ENCODE measurements at places on chromosomes 2 and 18.

GRCh38 chr18:67219821-67220220 lies 296.7 kb downstream of the DSEL start:
- no peak for DNase-seq

DNA sequence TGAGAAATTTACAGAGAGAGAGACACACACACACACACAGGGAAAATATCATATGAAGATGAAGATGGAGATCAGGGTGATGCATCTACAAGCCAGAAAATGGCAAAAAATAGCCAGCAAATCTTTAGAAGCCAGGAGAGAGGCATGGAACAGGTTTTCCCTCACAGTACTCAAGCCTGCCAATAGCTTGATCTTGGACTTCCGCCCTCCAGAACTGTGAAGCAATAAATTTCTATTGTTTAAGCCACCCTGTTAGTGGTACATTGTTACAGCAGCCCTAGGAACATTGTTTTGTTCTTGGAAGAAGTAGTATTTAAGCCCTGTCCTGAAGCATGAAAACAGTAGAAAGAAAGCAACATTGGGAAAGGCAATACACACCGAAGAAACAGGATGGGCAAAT lies 292.0 kb upstream of the LRP1B start:
- DNase-seq, result no peak

DNA sequence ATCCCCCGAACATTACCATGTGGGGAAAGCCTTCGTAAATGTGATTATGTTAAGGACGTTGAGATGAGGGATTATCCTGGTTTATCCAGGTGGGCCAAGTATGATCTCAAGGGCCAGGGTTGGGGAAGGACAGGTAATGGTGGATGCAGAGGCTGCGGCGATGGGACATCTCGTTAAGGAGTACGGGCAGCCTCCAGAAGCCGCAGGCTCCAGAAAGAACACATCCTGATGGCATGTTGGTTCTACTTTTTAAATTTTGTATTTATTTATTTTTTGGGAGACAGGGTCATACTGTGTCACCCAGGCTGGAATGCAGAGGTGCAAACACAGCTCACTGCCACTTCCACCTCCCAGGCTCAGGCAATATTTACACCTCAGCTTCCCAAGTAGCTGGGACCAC lies 86.2 kb upstream of the RAB6C start:
- DNase-seq, result no peak

- DNase-seq, result peak; percentile 16
Measured at GRCh38 chr2:98664323-98664722, 55.9 kb downstream of the UNC50 start.

- peak; percentile 17 for DNase-seq
Measured at GRCh38 chr2:100057901-100058261, 84.5 kb downstream of the AFF3 start.

- DNase-seq, result no peak
Measured at GRCh38 chr2:44642123-44642857, 280.5 kb downstream of the CAMKMT start.

DNA sequence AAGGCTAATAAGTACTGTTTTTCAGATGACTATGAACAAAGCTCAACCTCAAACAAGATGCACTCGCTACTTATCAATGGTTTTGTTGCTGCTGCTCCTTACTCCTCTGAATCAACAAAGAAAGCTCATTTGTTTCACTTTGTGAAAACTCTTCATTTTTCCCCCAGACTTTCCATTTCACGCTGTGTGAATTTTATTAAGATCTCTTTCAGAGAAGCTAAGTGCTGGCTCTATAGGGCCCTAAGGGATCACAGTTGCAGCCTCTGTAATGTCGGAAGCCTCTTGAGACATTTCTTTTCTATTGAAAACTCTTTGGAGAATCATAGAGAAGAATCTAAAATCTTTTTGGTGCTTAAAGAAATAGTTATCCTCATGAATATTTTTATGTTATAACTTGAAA lies 209.8 kb downstream of the CD226 start:
- DNase-seq, result no peak

GRCh38 chr2:20353241-20353992 lies 2.8 kb upstream of the PUM2 start:
- DNase-seq, result no peak

DNA sequence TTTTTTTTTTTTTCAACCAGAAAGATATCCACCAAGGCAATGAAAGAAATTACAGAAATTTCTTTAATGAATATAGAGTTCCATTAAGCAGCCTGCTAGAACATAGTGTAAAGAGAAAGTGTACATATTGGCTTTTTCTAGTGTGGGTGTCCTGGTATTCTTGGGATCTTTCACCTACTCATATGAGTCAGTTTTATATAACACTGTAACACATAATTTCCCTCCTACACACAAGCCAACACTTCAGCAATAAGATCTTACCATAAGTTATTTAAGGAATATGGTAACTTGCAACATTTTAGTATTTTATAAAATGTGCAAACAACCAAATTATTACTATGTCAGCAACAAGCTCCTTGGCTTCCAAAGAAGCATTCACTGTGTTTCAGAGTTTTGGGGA lies 59.9 kb downstream of the ZRANB3 start:
- DNase-seq, result no peak

DNA sequence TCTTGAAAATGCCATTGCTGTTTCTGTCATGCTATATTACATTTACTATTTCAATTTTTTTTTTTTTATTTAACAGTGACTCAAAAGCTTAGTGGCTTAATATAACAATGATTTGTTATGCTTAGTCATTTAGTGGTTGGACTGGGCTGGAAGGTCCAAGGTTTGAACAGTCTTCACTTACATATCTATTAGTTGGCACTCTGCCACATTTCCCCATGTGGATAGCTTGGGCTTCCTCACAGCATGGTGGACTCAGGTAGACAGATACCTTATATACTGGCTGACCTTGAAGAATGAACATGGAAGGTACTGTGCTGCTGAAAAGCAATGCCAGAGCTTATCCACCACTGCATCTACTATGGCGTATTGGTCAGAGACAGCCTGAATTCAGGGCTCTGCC lies 909.5 kb upstream of the SOX11 start:
- no peak for DNase-seq

- peak; percentile 89 for DNase-seq
Measured at GRCh38 chr2:99154643-99155536, at the start of the genes LIPT1 and TSGA10. Gene LIPT1, plus strand, starts transcription at chr2:99154967. Its CDS starts 6,991 bp downstream, at chr2:99161958. Gene TSGA10, minus strand, starts transcription at chr2:99154942. Its CDS starts 45,503 bp downstream, at chr2:99109439.

- DNase-seq, result peak; percentile 99
Measured at GRCh38 chr2:216683846-216684245, 11.5 kb downstream of the IGFBP5 start.

DNA sequence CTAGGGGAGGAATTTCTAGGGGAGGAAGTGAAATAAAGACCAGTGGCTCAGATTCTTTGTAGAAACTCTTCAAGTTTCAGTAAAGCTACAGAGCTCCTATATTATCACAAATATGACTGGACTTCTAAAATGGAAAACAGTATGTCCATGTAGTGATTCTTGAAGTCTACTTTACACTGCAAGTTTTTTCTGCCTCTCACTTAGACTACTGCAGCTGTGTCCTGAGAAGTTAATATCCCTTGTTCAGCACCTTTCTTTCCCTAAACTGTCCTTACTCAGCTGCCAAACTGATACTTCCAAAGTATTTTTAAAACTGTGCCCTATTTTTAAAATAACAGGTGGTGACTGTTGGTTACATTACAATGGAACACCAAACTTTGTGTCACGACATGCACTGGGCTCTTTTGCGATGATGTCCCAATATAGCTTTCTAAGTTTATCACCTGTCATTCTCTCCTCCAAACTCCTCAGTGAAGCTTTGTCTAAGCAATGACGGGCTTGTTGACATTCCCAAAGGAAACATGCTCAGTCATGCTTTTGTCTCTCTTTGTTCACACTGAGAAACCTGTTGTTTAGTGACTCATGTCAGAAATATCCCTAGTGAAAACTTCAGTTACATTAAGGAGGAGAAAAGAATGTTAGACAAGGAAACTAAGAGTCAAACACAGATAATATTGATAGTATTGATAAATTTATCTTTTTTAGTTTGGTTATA lies 341.1 kb downstream of the ARL6IP6 start:
- no peak for DNase-seq

DNA sequence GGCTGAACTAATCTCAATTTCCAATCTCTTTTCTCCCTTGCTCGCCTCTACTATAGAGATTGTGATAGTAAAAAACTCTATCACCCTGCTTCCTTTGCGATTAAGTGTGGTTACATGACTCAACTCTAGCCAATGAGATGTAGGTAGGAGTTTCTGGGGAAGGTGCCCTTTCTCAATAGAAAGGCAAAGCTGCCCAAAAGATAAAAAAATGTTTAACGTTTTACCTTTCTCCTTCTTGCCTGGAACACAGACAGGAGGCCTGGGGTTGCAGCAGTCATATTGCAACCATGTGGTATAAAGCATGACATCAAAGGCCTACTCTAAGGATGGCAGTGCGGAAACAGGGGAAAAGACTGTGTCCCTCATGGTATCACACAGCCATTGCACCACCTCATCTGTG lies 31.5 kb downstream of the TMEM37 start:
- no peak for DNase-seq

- DNase-seq, result no peak
Measured at GRCh38 chr2:222436040-222436413, 11.7 kb downstream of the SGPP2 start.

DNA sequence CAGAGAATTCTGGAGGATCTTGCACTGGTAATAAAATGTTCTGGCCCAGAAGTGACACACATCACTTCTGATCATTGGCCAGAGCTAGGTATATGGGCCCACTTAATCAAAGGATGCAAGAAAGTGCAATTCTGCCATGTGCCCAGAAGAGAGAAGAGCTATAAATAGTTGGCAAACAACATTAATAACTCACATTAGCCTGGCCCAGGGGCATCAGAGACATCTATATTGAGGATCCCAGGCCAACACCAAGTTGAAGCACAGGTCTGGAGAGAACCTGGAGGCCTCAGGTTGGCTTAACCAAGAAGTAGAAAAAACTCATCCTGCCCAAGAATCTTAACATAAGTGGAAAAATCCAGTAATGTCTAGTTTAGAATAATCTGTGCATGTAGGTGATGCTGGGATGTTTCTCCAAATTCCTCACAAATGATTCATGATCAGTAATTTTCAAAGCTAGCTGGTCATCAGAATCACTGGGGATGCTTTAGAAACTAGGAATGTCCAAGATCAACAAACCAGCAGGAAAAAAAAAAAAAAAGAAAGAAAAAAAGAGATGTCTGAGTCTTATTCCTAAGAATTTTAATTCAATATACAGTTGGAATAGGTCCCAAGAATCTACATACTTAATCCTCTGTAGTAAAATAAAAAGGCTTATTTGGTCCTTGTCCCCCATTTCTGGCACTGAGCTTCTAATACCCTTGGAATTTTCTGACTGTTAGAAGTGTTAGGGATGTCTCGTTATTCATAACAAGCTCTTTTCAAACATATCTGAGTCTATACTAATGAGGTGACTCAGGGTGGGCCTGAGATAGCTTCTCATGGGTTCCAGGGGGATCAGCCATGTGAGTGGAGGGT lies 35.0 kb upstream of the EVA1A start:
- DNase-seq, result no peak

- no peak for DNase-seq
Measured at GRCh38 chr2:182652326-182652725, 63.7 kb upstream of the DNAJC10 start.
